Stimulated activated CD4-positive, alpha-beta T cell treated with anti-CD3 and anti-CD28 coated beads, Interleukin-15, amount 100 ng/mL, for 48 hours (primary cell): ENCODE measurements at places on chromosomes 6 and 20.

DNA sequence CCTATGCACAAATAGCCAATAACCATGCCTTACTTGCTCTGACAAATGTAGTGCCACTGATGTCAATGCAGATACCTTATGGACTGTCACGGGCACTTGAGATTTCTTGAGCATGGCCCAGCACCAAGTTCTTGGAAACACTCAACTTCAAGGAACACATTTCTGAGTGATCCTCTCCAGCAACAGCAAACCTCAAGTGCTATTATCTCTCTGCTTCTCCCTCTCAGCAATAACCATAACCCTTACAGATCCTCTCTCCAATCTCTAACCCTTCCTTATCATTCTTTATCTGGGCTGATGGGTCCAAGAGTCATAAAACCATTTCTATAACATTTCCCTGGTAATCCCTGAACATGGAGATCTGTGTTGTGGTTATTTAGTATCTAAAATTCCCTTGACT, 266.9 kb upstream of the STXBP5 start:
- DNase-seq = no peak

DNA sequence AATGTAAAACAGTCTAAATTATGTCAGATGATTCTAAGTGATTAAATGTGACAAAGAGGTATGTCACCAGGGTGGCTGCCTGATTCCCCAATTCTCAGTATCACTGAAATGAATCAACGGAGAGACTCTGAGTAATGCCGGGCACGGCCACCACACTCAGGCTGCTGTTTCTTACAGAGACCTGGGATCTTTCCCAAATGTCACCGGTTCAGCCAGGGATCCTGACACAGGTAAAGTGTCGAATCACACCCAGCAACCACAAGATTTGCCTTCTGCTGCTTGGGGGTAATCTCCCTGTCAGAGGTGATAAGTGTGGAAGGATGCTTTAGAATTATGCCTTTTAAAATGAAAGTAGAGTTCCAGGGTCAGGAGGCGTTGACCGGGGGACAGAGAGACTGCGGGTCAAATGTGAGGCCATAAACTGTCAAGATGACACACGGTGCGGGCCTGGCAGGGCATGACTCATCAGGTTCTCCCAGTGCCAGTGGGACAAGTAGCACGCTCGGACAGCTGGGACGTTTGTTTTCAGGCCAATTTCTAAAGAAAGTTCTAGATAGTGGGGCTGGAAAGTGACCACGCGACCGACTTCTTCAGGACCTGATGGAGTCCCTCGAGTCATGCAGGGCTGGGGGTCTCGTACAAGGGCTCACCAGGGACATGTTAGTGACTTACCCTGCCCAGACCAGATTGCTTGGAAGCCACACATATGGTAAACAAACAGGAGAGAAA, 48.9 kb downstream of the PRDM1 start:
- no peak for DNase-seq

DNA sequence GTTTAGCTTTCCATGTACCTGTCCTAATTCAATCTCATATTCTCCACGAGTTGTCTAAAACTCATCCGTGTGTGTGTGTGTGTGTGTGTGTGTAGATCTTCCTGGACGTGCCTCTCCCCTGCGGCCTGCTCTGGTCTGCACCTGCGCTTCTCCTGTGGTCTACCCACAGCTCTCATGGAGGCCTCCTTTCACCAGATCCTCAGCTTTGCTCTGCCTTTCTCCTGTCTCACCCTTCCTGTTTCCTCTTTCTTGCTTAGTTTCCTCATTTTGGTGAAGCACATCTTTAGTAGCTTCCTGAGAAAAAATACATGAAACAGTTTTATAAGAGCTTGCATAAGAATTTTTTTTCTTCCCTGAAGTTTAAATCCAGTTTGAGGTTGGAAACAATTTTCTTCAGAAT, 18.1 kb downstream of the SLX4IP start:
- no peak for DNase-seq

DNA sequence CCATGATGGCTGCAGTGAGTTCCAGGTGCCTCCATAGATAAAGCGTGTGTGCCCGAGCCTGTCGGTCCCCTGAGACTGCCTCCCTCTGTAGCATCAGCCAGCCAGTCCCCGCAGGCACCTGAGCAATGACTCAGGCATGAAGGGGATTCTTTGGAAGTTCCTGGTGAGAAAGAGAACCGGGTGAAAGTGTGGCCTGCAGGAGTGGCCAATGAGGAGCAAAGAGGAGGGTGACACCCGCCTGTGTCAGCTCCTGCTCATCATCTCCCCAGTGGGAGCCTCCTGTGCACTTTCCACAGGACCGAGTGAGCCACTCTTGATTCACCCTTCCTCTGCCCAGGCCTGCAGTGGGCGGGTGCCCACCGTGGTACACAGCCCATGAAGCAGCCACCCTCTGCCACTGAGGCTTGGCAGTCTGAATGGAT, 71.2 kb upstream of the PTPN1 start:
- DNase-seq = peak; percentile 46

DNA sequence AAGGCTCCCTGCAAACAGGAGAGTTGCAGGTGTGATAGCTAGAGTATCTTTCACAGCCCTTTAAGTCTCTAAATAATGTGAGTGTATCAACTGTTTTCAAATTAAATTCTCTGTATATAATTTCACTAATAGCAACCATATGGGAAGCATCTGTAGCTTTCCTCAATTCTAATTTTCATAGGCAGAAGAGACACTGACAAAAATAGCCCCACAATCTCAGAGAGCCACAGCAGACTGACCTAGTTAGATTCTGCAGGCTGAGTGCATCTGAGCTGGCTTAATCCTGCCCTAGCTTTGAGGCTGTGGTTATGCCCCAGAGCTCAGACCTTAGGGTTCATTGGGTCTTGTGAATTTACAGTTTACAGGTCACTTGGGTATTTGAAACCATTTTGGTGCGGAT, 63.9 kb downstream of the MAP7 start:
- no peak for DNase-seq

GRCh38 chr6:1002989-1003388, 308.9 kb upstream of the FOXQ1 start:
- DNase-seq = no peak

- no peak for DNase-seq
These were observed 326.6 kb upstream of the JAG1 start for GRCh38 chr20:11000416-11000815.

DNA sequence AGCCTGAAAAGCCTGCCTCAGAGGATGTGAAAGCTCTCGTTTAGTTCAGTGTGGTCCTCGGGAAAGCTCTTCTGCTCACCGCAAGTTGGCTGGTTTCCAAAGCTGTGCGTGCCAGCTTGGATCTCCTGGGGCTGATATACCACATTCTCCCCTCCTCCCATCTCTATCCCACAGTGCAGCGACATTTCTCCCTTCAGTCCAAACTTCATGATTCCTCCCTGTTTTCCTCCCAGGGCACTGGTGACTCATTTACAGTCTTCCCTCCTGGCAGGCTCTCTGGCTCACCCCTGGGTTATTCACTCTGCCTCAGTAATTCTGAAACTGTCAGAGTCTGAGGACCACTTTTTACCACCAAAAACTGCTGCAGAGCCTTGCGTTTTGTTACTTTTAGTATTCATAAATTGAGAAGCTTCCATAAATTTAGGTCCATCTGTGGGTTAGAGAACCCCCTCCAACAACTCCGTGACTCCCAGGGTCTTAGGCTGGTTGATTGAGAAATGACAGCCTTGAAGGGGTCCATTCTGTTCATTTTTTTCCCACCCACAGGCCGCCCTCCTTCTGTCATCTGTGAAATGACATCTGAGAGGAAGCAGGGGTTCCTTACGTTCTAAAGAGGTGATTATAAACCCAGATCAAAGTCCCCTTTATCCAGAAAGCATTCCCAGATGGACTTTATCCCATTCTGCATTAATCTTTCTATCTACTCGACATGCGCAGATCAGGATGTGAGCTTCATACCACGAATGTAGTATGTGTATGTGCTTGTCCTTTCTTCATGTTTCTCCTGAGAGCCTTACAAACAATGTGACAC, 6.1 kb downstream of the TRIM10 start:
- no peak for DNase-seq

DNA sequence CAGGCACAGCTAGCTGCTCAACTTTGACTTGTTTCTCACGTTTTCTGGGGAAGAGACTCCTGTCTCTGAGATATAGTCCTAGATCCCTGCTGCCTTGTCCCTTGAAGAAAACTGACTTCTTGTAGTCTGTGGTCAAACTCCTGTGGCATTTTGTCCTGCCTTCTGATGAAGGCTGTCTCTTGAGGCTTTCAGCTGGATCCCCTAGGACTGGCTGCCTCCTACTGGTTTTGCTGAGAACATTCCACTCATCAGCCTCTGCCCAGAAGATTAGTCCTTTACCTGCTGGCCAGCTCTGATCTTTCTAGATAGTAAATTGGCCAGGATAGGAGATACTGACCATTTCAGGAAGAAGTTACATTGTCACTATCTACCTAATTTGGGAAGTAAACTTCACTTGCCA, 71.9 kb upstream of the CNR1 start:
- DNase-seq = no peak

DNA sequence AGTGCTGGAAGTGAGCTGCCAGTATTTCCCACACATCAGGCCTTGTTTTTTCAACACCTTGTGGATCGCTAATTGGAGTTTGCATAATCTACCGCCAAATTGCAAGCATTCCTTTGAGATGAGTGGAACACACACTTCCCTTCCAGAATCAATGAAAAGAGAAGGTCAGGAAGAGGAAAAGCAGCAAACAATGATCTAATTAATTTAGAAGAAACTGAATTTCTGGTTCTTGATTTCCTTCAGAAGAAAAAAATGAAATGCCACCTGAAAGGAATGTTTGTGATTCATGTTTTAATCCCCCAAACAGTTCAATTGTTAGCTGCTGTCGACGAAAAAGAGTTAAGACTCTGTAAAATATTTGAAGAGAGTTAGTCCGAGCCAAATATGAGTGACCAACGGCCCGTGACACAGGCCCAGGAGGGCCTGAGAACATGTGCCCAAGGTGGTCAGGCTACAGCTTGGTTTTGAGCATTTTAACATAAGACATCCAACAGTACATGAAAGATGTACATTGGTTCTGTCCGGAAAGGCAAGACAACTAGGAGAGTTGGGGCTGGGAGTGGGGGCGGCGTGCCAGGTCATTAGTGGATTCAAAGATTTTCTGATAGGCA, 182.3 kb downstream of the MTFR2 start:
- no peak for DNase-seq

- DNase-seq = no peak
These were observed 20.5 kb downstream of the RSPH9 start for GRCh38 chr6:43665376-43665775.

- no peak for DNase-seq
These were observed 45.3 kb upstream of the COL21A1 start for GRCh38 chr6:56292505-56293181.

DNA sequence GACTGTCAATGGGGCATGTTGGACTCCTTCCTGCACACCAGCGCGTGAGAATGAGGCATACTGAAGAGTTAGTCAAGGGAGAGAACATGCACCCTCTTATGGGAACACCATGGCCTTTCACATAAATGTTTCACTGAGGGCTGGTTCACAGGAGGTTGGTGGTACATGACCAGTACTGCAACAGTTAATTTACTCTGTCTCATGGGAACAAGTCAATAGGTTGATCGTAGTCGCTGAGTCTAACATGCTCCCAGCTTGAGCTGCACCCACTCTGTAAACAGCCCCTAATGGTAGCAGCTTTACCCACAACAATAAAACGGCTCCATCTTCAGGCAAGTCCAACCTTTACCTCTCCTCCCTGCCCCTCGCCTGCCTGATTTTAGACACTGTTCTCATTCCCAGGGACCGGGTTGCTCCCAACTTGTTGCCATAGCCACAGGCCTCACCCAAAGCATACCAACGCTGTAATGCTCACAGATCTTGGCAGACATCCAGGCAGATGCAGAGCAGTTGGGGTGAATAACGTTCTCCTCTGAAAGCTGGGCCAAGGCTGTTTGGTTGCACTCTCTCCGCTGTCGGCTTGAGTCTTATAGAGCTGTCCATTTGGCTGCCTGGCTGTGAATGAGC, 111.3 kb downstream of the LY86 start:
- no peak for DNase-seq

DNA sequence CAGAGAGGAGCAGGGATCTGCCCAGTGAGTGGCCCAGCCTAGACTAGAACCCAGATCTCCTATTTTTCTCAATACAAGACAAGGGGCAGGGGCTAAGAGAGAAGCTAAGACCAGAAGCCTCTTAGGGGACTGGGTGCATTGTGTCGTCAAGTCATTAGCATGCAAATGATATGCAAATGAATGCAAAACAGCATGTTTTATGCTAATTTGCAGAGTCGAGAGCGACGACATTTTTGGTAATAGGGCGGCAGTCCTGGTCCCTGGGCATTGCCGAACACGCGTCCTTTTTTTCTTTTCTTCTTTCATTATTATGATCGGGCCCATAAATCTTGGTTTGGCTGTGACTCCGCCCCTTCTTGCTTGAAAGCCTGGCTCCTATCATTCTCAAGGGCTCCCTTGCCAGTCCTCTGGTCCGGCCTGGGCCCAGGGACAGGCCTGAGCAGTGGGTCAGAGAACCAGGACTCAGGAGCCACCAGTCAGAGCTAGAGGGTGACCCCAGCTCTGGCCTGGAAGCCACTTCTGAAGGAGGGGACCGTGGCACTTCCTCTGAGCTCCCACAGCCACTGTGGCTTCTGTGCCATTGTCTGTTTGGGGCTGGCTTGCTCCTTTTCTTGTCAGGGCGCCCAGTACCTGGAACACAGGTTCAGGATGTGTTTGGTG, 32.0 kb upstream of the SCRT2 start:
- DNase-seq = no peak

- DNase-seq = no peak
These were observed 9.2 kb upstream of the DEFB110 start for GRCh38 chr6:50030777-50031562.

DNA sequence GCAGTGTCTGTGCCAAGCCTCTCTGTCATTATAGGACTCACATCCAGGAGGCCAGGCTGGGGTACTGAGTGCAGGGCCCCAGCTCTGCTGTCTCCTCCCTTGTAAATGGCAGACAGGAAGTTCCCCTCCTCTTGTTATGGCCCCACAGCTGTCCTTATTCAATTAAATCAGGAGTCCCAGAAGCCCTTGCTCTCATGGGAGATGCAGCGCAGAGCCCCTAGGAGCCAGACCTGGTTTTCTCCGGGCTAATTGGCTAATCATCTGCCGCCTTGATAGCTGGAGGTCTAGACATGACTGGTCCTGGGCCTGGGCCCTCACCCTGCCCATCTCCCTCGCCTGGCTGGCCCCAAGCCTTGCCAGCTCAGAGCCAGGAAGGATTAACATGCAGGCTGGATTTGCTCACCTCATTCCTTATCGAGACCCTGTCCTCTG, 172.0 kb downstream of the VEGFA start:
- DNase-seq = no peak

DNA sequence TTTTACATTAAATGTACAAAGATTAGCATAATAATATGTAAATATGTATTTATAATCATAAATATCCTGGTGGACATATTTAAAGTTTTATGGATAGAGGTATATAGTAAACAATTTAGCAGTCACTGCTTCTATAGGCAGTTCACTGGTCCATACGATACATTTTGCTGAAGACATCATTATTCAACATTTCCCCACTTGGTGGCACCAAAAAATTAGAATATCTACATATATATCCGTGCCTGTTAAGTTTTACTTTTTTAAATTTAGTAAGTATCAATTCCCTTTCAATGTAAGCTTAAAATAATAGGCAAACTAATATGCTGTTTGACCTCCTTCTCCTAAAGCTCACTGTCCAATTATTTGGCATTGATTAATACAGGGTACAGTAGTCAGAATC, 64.2 kb downstream of the LMBRD1 start:
- no peak for DNase-seq
